ENCODE measurements at places on chromosomes 12 and 14. TPM values are rescaled to one million over a fixed set of nuclear protein-coding genes. Genes with fewer than 3 reads are reported as not detected.

- peak; percentile 84 for DNase-seq
These were observed 65.6 kb upstream of the PTGR2 start for GRCh38 chr14:73785834-73786635.

- DNase-seq = no peak
These were observed 211.2 kb upstream of the LRIG3 start for GRCh38 chr12:59131462-59131861.

Gene KRT83
- total RNA-seq = 5.9 TPM

DNA sequence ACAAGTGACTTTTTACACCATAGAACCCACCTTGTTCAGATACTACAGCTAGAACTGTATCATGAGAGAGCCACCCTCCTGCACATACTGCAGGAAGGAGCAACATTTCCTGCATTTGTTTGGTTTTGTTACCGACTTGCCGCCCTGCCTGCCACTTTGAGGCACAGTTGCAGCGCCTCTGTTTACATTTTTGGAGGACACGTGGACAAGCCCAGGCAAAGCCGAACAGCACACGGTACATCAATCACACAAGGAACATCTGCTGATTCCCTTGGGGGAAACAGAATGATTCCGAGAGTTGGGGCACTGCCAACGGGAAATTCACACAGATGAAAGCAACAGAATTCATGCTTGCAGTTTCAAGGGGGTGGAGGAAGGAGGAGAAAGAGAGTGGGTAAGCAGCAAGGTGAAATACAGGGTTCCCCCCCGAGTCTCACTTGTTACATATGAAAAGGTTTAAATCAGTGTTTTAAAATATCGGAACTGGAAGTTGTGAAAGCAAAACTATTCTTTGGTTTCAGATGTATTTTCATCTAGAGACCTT, 110.7 kb downstream of the BTG1 start:
- DNase-seq = peak; percentile 99

Gene SDR9C7
- 0.17 TPM for total RNA-seq

DNA sequence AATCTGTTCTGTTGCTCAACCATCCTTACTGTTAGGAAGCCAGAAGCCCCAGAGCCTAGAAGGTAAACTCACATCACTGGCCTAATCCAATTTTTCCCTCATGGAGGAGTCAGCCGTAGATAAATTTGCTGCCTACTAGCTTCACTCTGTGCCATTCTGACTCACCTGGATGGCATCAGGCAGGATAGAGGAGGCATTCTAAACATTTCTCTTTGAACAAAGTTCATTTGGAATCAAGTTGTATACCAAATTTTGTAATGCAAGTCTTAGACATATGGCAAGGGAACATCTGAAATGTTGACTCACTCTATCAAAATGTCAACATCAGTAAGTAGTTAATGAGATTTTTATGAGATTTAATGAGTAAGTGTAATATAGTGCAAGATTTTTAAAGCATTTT, 13.6 kb upstream of the TBC1D30 start:
- DNase-seq = no peak

DNA sequence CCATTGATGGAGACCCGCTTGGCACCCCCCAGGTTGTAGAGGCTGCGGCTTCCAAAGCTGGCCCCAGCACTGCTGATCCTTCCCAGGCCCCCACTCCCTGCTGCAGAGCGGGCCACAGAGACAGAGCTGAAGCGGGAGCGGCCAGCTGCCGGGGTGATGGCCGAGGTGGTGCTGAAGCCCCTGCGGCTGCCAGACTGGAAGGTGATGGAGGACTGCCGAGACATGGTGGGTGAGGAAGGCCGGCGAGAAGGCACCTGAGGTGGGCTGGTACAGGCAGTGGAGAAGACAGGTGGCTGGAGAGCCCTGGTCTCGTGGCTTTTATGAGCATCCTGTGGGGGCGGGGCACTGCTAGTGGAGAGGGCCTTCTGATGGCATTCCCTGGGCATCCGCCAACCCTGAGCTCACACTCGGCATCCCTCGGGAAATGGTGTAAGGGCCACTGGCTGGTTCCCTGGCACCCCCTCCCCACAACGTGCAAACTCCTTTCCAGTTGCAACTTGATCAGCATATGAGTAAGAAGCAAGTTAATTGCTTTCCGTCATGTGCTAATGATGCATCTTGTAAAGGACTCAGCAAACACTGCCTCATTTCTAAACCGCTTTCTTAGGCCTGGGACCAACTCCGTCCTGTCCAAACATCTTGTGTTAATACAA, at the start of gene KRT75:
TSS of gene KRT75 (minus strand) at position 291 of the 653 bp plus-strand sequence. CDS start at position 224, 67 bp downstream.
- DNase-seq = peak; percentile 84

Gene CHGA
- 0.52 TPM for total RNA-seq

- no peak for DNase-seq
These were observed 175.8 kb upstream of the ATP2B1 start for GRCh38 chr12:89884416-89884898.

Gene TBX5
- total RNA-seq = not detected

DNA sequence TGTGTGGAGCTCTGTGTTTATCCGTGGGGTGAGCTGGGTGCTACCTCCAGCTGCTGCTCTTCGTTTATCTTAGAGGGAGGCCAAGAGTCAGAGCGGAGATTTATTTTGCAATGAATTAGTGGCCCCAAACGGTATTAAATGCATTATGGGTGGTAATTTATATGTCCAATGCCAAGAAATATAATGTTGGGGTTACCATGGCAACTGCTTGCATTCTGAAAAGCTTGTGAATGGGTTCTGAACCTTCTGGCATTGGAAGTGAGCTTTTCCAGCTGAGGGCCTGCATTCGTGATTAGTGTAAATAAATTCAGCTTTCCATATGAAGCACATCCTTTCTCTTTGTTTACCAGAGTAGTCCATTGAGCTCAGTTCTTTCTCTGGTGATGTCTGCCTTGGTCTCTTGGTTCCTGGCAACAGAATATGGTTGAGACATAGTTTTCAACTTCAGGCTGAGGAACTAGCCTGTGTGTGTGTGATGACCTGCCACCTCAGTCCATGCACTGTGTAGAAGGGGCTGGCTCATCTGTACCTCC, 51.8 kb downstream of the TRAF3 start:
- no peak for DNase-seq

Measured in mammary epithelial cell (primary cell).